ENCODE measurements at places on chromosomes 2 and 18.

DNA sequence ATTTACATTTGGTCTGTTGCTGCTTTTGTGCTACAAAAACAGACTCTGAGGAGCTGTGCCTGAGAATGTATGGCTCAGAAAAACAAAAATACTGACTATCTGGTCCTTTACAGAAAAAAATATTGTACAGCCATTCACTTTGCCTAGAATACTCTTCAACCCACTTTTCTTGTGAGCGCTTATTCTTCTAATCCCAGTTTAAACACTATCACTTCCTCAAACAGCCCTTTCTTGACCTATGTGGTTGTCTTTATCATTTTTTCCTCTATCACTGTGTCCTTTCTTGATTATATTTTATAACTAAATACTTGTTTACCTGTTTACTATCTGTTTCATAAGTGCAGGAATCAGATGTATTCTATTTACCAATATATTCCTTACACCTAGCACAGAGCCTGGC lies 33.5 kb downstream of the CUL3 start:
- DNase-seq: no peak

DNA sequence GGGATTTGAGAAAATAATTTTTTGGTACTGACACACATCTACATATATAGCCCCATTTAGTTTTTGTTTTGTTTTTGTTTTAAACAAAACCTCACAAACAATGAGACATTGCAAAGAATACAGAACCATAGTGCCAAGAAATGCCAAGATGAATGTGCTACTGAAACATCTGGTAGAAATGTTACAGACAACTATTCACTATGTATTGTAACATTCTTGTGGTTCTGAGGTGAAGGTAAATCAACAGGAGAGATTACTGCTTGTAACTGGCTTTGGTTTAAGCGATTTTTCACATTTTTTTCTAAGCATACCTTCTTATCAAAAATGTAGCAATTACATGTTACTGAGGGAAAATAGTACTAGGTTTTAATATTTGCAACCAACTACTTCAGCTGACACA lies 281.3 kb downstream of the ZNF804A start:
- DNase-seq: no peak

- DNase-seq: no peak
These were observed 26.2 kb downstream of the TMEM87B start for GRCh38 chr2:112081262-112081661.

GRCh38 chr2:203648273-203648672 lies 58.2 kb upstream of the CD28 start:
- no peak for DNase-seq

- no peak for DNase-seq
These were observed 506.6 kb downstream of the ERBB4 start for GRCh38 chr2:212032032-212032431.

DNA sequence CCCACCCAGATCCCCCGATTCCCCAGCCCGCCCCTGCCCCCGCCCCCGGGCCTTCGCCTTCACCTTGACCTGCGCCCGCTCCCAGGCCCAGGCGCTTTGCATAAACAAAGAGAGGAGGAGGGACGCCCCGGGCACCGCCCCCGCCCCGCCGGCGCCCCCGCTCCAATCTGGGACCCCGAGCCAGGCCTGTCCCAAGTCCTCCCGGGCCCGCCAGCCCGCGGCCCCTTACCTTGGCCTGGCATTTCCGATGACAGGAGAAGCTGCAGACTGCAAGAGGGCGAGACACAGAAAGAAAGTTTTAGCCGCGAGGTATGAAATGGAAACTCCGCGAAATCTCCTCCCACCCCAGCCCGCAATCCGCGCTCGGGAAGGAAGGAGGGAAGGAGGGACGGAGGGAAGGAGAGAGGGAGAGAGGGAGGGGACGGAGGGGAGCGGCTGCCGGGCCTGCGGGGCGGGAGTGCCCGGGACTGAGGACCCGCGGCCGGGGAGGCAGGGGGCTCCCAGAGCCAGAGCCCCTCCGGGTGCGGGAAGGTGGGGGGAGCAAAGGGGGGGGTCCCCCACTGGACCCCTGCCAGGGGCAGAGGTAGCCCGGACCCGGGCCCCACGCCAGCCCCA lies 24.2 kb downstream of the TNS1 start:
- peak; percentile 32 for DNase-seq

DNA sequence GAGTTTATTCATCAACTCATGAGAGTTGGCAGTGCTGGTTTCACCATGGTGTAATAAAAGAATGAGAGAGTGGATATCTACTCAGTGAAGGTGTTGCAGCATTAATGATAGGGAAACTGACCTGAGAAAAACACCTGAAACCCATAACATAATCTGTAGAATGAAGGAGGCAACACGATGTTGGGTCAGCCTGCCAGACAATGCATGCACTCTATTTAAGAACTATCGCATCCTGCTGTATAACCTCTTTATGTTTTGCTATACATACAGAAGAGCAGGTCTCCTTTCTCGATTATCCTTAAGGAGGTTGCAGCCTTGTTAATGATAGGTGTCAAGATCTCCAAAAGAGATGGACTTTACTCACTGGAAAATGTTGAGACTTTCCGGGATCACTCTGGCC lies 65.9 kb downstream of the IKZF2 start:
- DNase-seq: no peak

- DNase-seq: no peak
These were observed 43.3 kb downstream of the CACNB4 start for GRCh38 chr2:152055366-152056108.

DNA sequence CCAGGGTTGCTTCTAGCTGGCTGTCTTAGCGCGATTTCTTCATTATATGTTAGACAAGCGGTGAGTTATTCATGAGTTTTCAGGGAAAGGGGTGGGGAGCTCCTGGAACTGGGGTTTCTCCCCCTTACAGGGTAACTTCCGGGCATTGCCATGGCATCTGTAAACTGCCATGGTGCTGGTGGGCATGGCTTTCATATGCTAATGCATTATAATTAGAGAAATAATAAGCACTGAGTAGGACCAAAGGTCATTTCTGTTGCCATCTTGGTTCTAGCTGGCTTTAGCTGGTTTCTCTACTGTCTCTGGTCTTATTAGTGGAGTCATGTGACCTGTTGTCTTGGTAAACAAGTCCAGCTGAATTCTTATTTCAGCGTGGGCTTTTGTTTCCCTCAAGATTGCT lies 5.5 kb upstream of the SNTG2 start:
- no peak for DNase-seq

GRCh38 chr2:206780671-206781070 lies 15.3 kb downstream of the FASTKD2 start:
- no peak for DNase-seq

DNA sequence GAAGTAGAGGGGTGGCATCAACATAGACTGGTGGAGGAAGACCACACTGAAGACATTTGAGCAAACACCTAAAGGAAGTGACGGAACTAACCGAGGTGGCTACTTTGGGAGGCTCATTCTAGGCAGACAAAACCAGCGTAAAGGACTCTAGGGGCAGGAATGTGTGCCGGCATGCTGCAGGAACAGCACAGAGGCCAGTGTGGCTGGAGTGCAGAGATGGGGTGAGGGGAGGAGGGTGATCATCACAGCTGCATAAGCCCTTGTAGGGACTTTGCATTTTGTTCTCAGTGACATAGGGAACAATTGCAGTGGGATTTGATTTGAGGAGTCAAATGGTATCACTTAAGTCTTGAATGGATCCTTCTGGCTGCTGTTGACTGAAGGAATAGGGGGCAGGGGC lies 253.5 kb downstream of the NCKAP5 start:
- no peak for DNase-seq

DNA sequence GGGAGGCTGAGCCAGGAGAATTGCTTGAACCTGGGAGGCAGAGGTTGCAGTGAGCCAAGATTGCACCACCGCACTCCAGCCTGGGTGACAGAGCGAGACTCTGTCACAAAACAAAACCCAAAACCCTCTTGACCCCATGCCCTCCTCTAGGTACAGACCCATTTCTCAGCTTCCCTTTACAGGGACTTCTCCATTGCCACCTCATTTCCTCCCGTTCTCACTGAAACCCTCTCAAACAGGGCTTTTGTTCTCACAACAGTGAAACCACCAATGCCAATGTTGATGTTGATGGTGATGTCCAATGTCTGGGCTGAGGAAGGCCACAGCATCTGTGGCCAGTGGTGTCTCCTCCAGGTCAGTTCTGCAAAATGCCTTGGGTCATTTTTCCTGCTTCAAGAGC lies 69.0 kb upstream of the ZCCHC2 start:
- DNase-seq: no peak

- DNase-seq: peak; percentile 91
These were observed 22.5 kb downstream of the TXNL1 start for GRCh38 chr18:56615738-56616520.

DNA sequence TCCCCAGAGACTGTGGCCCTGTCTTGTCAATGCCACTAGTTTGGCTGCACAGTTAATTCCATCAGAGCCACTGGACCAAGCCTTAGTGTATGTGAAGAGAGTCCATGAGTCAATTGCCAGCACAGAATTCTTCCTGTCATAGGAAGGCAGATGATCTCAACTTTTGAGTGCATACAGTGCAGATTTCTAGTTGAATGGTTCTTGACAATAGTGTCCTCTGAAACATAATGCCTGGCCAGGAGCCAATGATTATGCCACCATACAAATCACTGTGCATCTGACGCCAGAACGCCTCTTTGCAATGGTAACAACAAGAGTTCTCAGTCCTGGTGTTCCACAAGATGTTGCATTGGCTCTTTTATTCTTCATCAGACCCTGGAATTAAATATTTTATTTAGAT lies 7.1 kb downstream of the NEUROD1 start:
- peak; percentile 47 for DNase-seq

DNA sequence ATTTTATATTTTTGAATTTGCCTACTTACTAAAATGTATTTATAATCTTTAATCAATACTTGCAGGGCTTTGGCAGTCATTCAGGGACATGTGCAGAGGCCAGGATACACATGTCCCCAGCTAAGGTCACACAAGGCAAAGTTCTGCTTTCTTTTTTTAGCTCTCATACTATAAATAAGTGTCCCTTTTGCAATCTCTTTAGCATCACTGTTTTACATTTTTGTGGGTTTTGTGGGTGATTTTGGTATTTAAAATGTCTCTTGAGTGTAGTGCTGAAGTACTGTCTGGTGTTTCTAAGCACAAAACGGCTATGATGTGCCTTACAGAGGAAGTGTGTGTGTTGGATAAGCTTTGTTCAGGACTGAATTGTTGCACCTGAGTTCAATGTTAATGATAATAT lies 309.0 kb upstream of the GULP1 start:
- no peak for DNase-seq

DNA sequence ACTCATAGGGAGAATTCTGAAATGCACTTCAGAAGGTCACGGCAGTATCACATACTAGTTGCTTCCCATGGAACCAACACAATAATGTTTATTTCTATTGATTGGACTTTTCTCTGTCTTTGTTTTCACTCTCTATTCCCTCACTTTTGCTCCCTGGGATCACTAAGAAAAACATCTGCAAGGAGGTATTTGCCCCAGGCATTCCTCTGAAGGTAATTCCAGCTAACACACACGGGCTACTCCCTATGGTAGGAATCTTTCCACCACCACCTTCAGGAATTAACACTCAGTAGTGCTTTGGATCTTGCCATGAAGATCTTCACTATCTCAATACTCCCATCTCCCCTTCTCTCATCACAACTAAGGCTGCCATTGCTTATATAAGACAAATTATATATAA lies 353.3 kb downstream of the DSC3 start:
- DNase-seq: no peak

DNA sequence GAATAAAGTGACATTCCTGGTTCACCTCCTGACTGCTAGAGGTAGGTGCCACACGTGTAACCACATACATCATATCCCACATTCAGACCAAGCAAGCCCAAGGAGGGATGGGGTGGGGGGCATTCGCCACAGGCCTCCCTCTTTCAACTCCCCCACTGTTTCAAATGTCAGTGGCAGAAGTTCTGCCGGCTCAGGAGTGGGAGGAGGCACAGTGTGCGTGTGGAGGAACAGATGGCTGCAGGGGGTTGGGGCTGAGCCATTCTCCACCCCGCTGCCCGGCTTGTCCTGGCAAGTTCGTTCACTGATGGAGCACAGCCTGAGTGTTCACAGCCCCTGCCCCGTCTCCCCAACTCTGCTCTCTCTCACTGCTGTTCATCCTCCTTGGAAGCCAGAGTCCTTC lies 75.4 kb upstream of the TANC1 start:
- DNase-seq: no peak

DNA sequence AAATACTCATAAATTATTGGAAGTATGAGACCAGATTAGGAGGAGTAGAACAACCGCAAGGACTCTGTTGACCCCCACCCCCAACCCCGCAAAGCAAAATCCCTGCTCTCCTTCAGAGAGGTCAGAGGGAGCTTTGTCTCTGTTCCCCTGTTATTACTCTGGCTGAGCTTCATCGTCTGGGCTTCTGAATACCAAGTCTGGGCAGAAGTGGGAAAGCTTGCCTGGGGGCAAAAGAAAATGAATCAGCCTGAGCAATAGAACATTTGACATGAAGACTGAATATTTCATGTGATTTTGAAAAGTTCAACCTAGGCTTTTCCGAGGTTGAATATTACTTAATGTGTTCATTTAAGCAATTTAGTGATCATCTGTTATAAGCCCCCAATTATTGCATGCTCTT lies 114.6 kb upstream of the ARHGAP28 start:
- no peak for DNase-seq

DNA sequence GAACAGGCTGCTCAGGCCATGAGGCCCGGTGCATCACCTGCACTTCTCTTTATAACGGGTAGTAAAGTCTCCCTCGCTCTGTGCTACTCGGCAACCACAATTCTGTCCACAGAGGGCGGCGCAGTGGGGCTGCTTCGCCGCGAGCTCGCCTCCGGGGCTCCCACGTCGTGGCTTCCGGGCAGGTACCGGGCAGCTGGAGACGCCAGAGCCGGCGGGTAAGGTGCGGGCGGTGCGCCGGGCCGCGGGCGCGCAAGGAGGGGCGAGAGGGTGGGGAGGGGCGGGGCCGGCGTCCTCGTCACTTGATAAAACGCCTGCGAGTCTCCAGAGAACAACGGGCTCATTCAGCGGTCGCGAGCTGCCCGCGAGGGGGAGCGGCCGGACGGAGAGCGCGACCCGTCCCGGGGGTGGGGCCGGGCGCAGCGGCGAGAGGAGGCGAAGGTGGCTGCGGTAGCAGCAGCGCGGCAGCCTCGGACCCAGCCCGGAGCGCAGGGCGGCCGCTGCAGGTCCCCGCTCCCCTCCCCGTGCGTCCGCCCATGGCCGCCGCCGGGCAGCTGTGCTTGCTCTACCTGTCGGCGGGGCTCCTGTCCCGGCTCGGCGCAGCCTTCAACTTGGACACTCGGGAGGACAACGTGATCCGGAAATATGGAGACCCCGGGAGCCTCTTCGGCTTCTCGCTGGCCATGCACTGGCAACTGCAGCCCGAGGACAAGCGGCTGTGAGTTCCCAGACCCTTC lies at the start of gene ITGA6:
ITGA6 (plus strand) TSS at position 331 of the 734 bp plus-strand sequence.
- peak; percentile 83 for DNase-seq

DNA sequence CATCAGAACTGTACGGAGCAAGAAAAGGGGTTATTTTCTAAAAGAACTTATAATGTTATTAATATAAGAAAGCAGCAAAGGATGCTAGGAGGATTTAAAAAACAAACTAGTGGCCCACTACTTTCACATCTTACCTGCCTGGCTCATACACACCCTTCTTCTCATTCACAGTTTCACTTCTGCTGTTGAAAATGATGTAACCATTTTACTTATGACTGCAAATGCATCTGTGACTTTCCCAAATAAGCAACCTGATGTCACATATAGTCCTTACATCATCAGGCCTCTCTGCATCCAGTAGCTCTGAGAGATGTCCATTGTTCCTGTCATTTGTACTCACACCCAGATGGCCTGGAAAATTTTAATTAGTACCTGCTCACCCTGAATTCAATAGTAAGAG lies 101.8 kb upstream of the MYO3B start:
- no peak for DNase-seq

Data from DMS79 treated with DMSO at 0.1 percent for 48 hours (cell line).